ENCODE measurements at places on chromosomes 2 and 18.

DNA sequence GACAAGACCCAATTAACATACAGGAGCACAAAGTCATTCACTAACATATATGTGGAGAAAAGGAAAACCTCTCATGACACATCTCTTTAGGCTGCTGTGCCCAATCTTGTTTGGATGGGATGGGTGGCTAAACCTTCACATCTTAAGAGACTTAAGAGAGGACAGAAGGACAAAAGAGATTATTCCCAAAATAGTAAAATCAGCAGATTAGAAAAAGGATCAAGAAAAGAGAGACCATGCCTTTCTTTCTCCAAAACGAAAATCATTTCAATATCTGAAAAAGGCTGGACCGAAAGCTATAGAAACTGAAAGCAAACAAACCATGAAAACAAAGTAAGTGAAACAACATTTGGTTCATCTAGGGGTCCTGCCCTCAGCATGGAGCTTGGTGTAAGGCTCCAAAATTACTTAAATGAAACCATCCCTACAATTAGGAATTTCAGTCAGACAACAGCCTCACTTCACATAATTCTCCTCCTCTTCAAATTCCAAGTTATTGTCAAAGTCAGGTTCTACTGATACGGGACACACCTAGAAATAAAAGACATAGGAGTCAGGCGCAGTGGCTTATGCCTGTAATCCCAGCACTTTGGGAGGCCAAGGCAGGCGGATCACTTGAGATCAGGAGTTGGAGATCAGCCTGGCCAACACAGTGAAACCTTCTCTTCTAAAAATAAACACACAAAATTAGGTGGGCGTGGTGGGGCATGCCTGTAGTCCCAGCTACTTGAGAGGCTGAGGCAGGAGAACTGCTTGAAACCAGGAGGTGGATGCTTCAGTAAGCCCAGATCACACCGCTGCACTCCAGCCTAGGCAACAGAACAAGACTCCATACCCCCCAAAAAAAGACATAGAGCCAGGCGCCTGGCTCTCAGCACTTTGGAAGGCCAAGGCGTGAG is 5.2 kb downstream of the STARD7 start:
- DNase-seq: no peak

DNA sequence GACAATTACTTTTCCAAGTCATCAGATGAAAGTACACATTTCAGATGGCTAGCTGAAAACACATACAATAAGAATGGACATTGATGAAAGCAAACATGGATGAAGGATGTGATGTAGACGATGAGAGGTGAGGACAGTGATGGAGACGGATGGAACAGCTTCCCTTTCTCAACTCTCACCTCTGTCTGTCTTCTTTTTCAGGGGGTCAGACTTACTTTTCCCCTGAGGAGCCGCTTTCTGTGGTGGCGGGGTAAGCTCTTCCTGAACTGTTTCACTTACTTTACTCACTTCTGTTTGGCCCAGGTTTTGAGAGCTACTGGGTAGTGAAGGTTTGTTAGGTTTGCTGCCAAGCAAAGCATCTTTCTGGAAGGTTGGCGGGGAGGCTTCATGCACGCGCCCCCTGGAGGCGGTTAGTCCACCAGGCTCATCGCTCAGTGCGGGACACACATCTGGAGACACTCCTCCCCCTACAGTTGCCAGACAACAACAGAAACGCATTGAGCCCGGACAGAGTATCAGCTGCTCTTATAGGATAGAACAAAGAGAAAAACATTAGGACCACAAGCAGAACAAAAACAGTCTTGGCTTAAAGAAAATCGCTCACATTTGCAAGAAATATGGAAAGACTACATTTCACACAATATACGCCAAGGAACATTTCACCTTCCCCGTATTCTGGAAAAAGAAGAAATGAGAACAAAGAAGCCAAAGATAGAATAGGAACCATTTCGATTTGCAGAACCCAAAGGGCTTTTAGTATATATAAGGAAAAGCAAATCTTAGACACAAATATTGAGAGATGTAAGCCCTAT is 90.5 kb downstream of the MYOM1 start:
- peak; percentile 84 for DNase-seq

DNA sequence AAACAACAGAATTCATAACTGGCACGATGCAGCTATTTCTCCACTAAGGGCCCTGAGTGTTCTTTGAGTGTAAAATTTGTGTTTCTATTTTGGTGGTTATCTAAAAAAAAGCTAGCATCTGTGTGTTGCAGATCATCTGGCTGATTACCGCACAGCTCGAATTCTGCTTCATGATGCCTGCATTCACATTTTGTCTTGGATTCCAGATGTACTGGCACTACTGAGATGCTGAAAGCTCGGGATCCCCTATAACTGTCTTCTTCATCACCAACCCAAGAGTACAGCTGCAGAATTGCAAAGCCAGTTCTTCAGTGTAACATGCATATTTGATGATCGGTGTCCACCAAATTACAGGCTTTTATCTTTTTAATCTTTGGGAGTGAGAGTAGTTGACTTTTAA is 51.6 kb upstream of the ZNF532 start:
- DNase-seq: no peak

GRCh38 chr18:13434854-13435253 is 216.3 kb downstream of the LDLRAD4 start:
- DNase-seq: no peak

DNA sequence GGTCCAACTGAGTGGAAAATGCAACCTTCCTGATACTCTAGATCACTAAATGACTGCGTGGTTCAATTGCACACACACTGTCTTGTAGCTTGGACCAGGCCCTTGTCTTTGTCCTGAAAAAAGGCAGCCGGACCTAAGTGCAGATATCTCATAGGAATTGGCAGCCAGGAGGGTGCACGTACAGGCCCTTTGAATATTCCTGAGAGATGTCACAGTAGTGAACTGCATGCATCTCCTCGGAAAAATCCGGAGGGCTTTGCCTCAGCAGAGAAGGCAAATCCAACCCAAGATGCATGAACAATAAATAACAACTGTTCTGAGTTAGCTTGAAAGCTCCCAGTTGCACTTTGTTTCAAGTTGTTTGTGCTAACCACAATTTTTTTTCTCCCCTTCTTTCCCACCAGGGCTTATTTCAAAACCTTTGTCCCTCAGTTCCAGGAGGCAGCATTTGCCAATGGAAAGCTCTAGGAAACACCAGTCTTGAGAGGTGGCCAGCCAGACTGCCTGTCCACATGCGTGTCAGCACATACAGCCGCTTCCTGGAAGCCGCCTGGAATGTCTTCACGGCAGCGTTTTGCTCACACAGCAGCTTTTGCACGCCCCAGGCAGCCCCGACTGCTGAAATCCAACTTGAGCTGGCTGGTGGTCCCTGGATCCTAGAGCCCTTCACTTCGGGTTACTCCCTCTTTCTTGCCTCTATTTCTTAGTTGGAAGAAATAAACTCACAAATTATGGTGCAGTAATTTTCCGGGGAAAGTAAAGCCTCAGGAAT is 54.4 kb upstream of the FOSL2 start:
- DNase-seq: peak; percentile 82

DNA sequence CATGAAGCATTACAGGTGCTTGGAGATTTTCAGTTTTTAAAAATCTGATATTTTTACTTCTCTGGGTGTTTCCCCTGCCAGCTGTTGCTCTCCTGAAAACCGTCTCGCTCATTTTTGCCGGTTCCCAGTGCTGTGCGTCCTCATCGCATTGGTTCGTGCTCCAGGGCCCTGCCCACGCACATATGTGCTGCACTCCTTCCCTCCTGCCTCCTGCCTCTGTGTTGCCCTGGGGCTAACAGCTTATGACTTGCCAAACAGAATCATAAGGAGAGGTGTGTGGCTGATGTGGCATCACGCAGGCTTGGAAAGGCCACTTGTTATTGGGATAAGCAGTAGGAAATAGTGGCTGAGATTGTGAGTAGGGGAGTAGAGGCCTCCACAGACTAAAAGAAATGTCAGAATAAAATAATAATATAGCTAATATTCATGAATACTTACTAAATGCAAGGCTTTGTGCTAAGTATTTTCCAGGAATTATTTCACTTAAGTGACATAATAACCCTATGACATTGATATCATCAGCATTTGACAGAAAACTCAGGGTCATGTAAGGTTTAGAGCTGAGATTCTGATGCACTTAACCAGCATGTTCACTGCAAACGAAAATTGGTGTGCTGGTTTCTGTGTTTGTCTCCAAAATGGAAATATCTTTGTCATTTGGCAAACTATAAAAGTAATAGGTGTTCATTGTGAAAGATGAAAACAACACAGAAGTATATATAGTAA is 53.5 kb downstream of the SLC4A1AP start:
- DNase-seq: peak; percentile 96

DNA sequence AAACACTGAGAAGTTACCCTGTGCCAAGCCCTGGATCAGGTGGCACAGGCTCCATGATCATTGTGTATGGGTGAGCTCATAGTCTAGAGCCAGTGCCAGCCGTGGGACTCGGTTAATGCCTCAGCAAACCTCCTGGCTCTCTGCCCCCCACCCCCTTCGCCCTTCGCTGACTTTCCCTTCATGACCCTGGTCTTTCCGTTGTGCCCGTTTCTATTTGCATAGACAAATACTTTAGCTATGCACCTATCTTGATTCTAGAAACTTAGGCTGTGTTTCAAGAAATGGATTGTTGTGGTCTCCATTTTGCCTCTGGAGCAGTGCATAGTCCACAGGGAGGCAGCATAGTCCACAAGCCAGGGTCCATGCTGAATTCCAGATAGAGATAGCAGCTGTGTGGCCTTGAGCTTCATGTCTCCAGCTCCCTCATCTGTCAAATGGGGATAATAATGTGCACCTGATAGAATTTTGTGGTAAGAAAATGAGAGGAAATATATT is 44.8 kb upstream of the KDM3A start:
- peak; percentile 46 for DNase-seq

DNA sequence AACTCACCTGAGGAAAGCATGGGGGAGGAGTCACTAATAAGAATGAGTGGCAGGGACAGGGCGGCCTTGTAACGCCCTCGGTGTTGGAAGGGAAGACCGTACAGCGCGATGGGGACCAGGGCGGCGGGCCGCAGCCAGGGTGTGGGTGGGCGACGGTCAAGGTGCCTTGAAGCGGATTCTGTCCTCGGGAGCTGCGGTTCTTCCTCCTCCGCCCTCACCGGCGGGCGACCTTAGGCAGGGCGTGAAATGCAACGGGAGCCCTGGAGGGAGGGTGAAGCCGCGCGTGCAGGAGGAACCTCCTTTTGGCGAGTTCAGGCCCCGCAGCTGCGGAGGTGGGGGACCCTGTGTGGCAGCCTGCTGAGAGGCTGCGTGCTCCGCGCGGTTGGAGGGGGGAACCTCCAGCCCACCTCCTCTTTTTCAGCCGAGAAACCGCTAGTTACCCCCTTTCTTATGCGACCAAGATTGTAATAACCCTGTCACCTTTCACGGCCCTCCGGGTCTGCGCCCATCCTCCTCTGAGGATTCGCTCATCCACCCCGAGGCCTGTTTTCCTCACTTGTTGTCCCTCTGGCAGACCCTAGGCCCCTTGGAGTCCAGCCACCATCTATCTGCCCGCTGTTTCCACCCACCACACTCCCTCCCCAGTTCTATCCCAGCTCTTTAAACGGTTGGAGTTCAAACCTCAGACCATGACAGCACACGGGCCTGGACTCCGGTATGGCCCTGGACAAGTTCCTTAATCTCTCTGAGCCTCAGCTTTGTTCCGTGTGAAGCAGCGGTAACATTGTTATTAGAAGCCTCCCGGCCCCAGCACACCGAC is 823 bp upstream of the RNU2-63P start:
- DNase-seq: peak; percentile 75

DNA sequence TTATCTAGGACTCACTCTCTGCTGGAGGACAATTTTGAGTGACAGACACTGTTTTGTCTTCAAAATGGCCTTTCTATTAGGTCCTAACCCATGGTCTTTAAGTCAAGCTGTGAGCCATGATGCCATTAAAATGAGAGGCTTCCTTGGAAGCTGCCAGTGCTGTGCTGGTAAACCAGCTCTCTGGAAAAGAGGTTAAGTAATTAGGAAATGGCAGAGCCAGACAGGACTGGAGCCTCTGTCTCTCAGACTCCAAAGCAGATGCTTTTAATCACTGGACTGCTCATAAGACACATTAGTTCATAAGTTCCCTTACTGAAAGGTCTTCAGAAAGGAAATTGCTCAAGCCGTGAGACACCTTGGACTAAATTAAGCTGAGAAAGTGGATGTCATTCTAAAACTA is 25.8 kb upstream of the LHCGR start:
- no peak for DNase-seq

DNA sequence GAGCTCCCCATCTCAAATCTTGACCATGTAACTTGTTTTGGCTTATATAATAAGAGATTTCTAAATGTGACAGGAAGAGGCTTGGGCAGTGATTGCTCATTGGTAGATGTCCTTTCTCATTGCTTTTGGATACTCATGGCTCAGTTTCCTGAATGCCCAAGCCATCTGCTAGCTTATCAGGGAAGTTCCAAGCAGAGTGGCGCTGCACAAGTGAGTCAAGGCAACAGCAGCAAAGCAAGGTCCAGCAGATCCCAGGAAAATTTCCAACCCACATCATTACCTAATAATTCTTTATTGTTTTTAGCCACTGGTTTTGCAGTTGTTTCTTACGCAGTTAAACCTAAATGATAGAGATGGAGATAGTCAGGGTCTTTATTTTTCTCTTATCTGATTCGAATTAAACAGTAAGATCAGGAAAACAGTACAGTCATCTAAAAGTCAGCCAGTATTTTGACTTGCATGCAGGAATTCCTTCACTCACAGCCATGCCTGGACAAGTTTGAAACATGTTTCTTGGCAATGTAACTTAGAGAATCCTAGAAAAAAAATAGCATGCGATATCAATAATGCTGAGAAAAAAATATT is 349.7 kb upstream of the TMEFF2 start:
- DNase-seq: peak; percentile 50

GRCh38 chr2:222381566-222381965 is 42.8 kb upstream of the SGPP2 start:
- no peak for DNase-seq

- peak; percentile 66 for DNase-seq
Observed at GRCh38 chr18:34809451-34810072, 99.5 kb downstream of the DTNA start.

DNA sequence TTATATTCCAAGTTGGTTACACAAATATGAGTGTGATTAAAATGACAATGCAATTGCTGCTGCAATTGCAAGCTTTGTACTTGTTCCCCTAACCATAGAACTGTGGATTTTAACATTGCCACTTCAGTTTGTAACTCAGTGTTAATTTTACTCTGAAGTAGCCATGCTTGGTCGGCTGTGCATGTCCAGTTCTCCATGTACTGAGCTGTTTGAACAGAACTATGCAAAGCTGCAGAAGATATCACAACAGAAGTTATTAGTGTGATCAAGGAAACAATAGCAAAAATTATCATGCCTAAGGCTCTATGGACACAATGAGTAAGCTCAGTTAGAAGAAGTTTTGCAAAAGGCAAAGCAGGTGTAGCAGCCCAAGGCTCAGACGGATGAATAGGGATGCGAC is 45.3 kb downstream of the CXCR4 start:
- DNase-seq: no peak

GRCh38 chr18:66078925-66079800 is 328.4 kb downstream of the CDH7 start:
- no peak for DNase-seq

All from MCF 10A (cell line).